Endodermal cell (in vitro differentiated cells): ENCODE measurements at places on chromosomes 5 and 9.

DNA sequence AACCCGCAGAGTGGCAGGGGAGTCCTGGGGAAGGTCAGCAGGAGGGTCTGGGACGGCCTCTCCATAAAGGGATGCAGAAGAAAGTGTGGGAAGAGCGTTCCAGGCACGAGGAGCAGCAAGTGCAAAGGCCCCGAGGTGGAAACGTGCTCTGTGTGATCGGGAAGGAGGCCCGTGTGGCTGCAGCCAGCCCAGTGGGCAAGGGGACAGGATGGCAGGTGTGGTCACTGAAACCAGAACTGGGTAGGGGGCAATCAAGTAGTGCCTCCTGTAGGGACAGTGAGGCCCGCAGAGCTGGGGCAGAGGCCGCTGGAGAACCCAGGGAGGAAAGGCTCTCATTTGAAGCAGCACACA lies 16.3 kb upstream of the LAMC3 start:
- DNase-seq, result peak; percentile 41

GRCh38 chr5:61182449-61182848 lies 20.2 kb upstream of the SMIM15 start:
- DNase-seq, result no peak

GRCh38 chr5:179275941-179276837 lies 69.1 kb downstream of the ADAMTS2 start:
- no peak for DNase-seq

GRCh38 chr5:68648944-68649857 lies 433.6 kb downstream of the PIK3R1 start:
- DNase-seq, result no peak

DNA sequence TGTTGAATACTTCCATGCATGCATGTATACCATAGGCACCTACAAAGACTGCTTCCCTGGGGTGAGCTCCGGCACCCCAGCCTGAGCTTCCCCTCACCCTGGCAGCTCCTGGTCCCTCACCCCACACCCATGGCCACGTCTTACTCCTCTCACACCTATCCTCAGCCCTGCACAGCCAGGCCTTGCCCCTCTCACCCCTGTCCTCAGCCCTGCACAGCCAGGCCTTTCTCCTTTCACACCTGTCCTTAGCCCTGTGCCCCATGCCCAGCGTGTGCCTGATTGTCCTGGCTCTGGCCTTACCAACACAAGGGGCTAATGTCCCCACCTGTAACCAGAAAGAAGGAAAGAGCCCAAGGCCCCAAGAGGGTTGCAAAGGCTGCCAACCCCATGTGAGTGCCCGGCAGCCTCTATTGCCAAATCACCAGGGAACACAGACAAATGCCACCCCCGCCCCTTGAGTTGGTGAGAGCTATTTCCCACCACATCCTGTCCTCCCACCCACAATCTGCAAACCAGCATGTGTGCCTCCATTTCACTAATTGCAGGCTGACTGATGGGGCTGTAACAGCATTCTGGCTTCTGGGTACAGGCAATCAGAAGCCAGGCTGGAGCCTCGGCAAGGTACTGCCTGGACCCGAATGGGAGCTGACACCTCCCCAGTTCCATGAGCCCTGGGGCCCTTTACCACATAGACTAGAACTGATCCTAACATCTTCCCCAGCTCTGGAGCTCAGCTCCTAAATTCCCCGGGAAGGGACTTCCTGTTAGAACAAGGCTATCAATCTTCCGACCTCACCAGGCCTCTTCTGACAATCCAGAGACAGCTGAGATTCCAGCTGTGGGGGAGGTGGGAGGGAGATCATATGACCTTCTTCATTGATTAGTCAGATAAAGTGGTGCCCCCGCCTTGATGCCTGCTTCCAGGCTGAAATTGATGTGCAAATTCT lies 78.2 kb downstream of the FAM114A2 start:
- DNase-seq, result peak; percentile 66

DNA sequence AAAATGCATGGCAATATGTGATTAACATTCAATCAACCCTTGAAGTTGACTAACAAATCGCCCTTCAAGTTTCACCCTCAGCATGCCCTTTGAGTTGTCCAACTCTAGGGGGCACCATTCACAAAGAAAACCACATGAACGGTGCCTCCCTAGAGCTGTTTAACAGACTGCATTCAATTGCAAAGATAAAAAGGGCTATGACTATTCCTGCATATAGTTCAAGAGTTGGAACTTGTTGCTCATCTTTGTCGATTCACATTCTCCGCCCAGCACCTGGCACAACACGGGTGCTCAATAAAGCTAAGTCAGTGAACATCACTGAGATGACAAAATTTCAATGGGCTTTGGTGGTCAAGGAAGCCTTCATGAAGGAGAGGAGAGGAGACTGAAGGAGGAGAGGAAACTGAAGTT lies 69.6 kb upstream of the SLC30A5 start:
- DNase-seq, result peak; percentile 58

DNA sequence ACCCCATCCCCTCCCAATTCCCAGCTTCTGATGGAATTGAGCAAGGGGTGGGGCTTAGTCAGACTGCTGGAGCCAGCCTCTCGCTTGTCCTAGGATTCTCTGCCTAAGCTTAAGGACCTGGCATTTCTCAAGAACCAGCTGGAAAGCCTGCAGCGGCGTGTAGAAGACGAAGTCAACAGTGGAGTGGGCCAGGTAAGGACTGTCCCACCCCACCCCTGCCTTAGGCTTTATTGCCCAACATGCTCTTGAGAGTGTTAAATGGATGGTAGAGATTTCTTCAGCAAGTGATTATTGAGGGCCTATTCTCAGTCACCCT lies 1.1 kb downstream of the SLC35A4 start:
- DNase-seq, result no peak

GRCh38 chr5:34660444-34660843 lies 4.3 kb downstream of the RAI14 start:
- DNase-seq, result no peak

GRCh38 chr5:177612215-177612673 lies 12.3 kb downstream of the B4GALT7 start:
- DNase-seq, result no peak

- DNase-seq, result no peak
These were observed 8.4 kb downstream of the ZNF474 start for GRCh38 chr5:122137702-122138101.

GRCh38 chr5:154143211-154143641 lies 47.3 kb upstream of the GALNT10 start:
- no peak for DNase-seq

GRCh38 chr5:38596981-38597380 lies 40.5 kb upstream of the LIFR start:
- peak; percentile 69 for DNase-seq

DNA sequence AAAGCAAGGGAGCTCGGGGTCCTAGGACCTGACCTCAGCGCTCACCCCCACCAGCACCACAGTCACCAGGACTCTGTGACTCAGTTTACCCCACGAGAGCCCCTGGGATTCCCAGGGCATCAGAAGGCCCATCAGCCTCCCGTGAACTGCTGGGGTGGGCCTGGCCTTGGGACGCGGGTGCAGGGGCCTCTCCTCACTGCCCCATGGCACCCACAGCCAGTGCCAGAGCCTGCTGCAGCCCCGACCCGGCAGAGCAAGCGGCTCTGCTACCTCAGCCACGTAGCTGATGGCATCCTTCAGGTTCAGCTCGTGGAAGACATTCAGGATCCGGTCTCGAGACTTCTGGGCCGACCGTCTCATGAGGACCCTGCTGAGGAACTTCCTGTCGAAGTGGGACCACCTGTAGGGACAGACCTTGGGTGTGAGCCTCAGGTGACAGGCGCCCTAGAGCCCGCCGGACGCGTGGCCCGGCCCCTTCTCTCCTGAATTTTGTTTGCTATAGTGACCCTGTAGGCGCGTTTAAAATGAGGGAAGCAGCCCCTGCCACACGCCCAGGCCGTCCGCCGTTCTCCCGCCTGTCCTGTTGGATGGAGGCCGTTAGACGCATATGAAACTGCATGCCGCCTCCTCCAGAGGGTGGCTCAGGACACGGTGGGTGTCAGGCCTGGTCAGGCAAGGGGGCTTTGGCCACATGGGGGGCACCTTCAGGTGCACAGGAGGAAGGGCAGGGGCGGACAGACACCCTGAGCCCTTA lies 36.8 kb downstream of the EXOC3 start:
- peak; percentile 57 for DNase-seq

DNA sequence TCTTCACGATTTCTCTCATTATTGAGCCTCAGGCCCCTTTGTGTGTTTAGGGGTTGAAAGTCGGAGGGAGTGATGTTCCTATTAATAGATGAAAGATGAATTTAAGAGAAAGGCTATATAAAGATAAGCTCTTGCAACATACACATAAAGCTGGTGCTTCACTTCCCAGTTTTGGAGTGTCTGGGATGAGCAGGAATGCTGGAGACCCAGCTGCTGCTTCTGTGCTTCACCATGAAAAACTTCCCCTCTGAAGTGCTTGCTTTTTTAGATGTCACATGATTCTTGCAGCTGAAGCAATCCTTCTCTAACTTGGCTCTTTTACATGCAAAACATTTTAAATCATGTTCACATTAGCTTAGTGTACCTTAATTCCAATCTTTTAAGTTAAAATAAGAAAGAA lies 19.7 kb upstream of the SNCAIP start:
- no peak for DNase-seq

DNA sequence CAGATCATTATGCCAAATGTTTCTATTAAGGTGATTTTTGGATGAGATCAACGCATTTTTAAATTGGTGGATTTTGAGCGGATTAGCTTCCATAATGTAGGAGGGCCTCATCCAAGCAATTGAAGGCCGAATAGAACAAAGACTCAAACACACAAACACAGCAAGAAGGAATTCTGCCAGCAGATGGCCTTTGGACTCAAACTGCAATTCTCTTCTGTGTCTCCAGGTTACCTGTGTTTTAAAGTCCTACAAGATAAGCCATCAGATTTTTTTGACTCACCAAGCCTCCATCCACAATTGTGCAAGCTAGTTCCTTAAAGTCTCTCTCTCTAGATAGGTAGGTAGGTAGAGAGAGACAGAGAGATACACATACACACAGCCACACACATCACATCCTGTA lies 25.5 kb downstream of the CDH6 start:
- DNase-seq, result no peak

DNA sequence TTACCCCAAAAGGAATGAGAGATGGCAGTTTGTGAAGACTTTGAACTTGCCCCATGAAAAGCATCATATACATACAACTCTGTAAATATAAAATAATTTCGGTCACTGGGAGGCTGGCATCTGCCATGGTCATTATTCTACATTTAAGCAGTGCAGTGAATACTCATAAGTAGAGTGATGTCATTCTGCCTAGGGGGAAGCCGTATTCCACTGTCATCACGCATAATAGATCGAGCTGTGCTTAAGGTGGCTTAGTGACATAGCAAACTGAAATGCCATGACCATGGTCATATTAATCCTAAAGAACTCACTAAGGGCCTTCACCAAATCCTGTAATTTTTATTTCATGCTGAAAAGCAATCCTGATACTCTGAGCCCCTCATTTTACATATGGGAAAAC lies 42.4 kb upstream of the NR4A3 start:
- no peak for DNase-seq

GRCh38 chr5:7881091-7881490 lies 12.1 kb downstream of the MTRR start:
- DNase-seq, result no peak

DNA sequence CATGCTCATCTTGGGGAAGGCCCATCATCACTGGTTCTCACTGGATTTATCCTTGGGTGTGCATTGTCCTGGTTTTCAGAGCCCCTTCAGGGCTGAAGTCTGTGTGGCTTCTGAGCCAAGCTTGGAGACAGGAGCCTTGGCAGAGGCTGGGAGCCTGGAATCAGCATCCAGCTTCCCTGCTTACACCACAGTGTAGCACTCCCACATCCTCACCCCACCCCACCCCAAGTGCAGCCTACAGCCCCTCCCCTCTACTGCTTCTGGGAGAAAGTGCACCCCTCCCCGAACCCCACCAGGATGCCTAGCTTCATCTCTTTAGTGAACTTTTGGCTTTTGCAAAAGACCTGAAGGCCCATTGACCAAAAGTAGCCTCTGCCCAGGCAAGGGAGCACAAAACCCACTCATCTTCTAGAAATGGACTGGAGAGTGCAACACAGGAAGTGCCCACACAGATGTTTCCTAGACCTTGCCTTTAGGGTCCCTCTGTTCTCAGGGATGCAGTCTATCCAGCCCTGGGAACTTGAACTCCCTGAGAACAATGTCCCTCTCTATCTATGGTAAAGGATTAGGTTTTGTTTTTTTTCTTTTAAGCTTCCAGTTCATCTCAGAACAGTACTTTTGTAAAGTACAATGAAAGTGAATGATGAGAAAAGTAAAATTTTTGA lies 189.7 kb downstream of the PALM2AKAP2 start:
- DNase-seq, result no peak

- no peak for DNase-seq
These were observed 2.7 kb upstream of the ITK start for GRCh38 chr5:157177953-157178352.

GRCh38 chr5:52497133-52497693 lies 290.5 kb upstream of the ITGA1 start:
- no peak for DNase-seq

DNA sequence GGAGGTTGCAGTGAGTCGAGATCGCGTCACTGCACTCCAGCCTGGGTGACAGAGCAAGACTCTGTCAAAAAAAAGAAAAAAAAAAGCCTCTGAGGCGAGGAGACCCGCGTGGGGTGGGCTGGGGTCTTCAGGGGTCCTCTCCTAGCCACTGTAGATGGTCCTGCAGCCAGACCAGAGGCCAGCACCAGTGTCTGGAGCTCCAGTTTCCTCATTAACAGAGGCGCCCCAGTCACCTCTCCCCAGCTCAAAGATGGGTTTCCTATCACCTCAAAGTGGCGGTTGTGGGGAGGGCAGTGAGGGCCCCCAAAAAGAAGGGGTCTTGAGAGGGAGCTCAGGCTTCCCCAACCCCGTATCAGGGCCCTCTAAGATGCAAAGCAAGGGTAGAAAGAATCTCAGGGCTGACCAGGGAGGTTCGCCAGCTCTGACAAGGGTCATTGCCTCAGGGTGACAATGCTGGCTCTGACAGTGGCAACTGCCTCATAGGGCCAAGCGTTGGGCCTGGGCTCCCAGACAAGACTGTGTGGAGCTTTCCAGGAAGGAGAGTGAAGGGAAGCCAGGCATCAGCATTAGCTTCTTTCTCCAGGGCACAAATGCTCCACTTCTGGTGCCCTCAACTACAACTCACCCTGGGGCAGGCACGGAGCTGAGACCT lies 15.0 kb downstream of the STK10 start:
- DNase-seq, result no peak

- peak; percentile 80 for DNase-seq
These were observed 1655.8 kb downstream of the MAT2B start for GRCh38 chr5:165161204-165161603.

GRCh38 chr9:111192650-111193049 lies 137.4 kb downstream of the OR2K2 start:
- no peak for DNase-seq

GRCh38 chr5:158521995-158522394 lies 577.7 kb downstream of the EBF1 start:
- no peak for DNase-seq

- DNase-seq, result no peak
These were observed 6.6 kb upstream of the N4BP3 start for GRCh38 chr5:178106556-178107239.

DNA sequence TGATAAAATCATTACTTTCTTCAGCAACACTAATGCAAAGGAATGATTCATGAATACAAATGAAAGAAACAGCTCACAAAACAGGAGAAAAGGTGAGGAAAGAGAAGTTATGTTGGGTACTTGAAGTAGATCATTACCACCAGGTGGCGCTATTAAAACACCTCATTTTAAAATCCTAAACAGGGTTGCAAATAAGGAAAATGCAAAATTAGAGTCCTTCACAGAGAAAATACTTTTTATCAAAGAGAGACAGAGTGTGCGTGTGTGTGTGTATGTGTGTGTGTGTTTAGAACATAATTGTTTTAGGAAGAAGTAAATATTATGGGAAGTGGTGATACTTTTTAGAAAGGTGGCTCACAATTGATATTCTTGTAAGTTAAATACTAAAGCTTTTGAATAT lies 49.5 kb upstream of the CD180 start:
- DNase-seq, result no peak
